ENCODE measurements at places on chromosomes 3 and 15.
A peak's percentile ranks its signal among the peaks of the same experiment; 100 is the strongest.

DNA sequence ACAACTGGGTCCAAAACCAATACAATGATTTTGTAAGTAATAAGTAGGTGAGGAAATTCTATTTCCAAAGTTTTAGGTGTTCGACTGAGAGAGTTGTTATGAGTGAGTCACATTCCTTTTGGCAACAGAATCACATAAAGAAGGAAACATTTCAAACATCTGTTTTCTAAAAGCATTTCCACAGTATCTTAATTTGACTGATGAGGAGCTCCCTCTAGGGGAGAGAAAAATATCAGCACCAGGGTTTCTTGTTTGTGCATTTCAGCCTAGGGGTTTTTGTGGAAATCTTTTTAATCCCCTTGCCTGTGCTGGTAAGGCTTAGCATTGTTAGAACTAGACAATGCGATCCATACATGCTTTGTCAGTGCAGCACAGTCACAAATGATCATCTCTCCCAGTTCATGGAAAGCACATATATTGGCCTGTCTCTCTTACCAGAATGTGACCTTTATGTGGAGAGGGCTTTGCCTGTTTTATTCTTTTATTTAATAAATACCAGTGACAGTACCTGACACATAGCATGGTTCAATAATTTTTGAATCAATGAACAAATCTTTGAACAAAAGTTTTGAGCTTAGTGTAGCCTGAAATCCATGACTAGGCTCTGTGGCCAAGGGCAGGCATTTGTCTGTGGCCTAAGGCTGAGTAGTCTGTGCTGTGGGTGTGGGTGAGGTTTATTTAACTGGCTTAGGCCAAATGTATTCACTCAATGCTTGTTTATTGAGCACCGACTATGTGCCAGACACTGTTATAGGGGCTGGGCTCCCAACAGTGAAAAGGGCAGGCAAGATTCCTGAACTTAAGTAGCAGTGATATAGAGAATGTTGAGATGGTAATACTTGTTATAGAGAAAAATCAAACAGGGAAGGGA lies 21.1 kb upstream of the IQCF6 start:
- no peak for DNase-seq

DNA sequence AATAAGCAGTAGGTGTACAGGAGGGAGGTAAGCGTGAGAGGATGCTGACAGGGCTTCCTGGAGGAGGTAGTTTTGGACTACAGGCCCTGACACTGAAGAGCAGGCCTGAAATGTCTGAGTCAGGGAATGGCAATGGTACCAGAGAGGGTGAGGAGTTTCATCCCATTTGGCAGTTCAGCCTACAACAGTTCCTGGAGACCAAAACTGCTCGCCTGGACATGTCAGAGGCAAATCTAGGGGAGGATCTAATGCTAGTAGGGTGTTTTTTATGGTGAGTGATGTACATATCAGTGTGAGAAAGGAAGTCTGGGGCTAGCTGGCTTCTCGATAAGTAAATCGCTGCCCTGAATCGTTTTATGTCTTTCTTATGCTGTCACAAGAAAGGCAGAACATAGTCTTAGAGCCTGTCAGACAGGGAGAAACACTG lies 13.8 kb upstream of the TNFSF10 start:
- DNase-seq, result no peak

GRCh38 chr3:37466660-37467359 lies 292.4 kb upstream of the LRRFIP2 start:
- DNase-seq, result no peak

DNA sequence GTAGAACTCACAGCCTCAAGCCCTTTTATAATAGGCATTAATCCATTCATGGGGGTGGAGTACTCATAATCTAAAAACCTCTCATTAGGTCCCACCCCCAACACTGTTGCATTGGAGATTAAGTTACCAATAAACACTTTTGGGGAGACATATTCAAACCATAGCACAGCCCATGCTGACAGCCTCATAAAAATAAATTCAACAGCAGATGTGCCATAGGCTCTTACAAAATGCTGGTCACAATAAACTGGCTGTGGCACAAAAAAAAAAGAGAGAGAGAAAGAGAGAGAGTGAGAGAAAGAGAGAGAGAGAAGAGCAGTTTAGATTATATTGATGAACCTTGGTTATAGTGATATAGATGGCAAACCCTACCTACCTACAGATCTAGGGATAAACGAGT lies 1000.9 kb downstream of the TUSC7 start:
- DNase-seq, result no peak

DNA sequence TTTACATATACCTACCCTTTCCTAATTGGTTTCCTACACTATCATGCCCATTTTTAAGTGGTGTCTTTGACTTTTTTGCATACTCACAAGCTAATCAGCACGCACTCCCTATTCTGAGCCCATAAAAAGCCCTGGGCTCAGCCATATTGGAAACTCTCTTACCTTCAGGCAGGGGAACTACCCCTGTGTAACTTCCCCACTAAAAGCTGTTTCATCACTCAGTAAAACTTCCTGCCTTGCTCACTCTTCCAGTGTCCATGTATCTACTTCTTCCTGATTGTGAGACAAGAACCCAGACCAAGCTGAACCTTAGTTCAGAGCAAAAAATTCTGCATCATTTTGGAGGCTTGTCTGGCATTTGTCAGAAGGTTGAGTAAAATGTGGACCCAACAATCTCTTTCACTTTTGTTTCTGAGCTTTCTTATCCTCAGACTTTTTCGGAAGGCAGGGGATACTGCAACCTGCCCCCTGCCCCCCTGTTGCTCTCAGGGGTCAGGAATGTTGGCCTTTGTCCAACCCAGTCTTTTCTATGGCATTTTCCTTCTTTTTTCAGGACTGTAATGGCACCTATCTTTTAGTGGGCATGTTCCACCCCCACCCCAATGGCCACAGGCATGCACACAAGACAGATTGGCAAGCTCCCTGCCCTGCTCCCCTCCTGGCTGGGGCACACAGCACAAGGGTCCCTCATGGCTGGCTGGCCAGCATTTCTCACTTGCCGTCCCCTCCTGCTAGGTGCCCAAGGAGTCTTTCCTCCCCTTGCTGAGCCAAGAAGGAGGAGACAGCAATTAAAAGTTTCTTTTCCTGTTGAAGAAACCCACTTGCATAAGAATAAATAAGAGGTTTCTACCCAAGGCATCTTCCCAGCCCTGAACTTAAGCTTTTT lies 26.3 kb upstream of the TMEM45A start:
- DNase-seq, result no peak

DNA sequence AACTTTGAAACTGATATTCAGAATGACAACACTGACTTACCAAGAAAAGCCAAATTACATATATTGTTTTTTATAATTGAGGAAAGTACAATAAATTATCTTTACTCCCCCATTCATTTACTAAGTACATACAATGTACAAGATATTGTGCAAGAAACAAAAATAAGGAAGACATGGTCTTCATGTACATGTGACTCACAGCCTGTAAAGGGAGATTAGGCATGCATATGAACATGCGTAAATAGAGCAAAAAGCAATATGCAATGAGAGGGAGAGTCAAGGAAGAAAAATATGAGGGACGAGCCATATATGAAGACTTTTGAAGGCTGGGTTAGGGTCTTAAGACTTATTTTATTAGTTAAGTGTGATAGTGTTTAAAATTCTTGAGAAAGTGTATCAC lies 258.4 kb downstream of the GBE1 start:
- no peak for DNase-seq

- no peak for DNase-seq
Measured at GRCh38 chr3:194323785-194324735, 27.1 kb downstream of the CPN2 start.

GRCh38 chr15:37102305-37103162 lies 2.2 kb upstream of the MEIS2 start:
- DNase-seq, result no peak

- no peak for DNase-seq
Measured at GRCh38 chr3:19334120-19334519, 185.8 kb downstream of the KCNH8 start.

- no peak for DNase-seq
Measured at GRCh38 chr3:189883113-189883753, 237.5 kb downstream of the P3H2 start.

GRCh38 chr15:77831986-77832385 lies 199.3 kb upstream of the LINGO1 start:
- no peak for DNase-seq

DNA sequence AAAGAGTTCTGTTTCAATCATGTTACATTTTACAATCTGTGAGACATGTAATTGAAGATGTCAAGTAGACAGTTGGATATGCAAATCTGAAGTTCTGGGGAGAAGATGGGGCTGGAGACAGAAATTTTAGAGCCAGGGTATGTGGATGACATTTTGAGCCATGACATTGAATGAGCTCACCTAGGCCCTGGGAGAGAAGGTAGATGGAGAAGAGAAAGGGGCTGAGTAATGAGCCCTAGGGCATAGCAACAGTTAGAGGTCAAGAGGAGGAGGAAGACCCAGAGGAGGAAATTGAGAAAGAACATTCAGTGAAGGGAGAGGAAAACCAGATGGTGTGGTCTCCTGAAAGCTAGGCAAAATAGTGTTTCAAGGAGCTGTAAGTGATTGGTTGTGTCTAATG lies 15.3 kb downstream of the TMEM266 start:
- no peak for DNase-seq

DNA sequence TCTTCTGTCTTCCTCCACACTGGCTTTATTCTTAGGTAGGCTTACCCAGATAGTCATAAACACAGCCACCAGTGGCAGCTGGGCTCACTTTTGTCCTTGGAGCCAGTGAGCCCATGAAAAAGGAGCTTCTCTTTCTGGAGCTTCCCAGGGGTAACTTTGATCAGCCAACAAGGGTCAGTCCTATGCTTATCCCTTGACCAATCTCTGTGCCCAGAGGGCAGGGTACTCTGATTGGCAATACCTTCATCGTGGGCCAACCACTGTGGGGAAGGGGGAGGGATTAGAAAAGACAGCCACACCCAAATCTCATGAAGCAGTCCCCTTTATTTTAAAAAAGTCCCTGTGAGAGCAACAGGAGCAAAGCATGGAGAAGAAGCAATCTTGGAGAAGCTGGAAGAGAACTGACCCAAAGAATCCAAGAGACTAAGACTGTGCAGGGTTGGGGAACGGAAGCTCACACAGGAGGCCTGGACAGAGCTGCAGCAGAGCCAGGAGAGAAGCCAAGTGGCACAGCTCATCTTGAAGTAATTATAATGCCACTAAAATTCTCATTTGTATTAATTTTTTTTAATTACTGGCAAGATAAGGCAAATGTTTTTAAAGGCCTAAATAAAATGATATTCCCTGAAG lies 70.4 kb downstream of the SSUH2 start:
- DNase-seq, result no peak

- DNase-seq, result no peak
Measured at GRCh38 chr15:100529556-100529955, 806 bp upstream of the CERS3 start.

GRCh38 chr15:27845535-27846369 lies 253.4 kb downstream of the OCA2 start:
- no peak for DNase-seq

GRCh38 chr15:101437209-101437608 lies 52.3 kb downstream of the PCSK6 start:
- DNase-seq, result peak; percentile 25

- DNase-seq, result no peak
Measured at GRCh38 chr3:163863146-163863545, 1215.2 kb downstream of the SI start.

DNA sequence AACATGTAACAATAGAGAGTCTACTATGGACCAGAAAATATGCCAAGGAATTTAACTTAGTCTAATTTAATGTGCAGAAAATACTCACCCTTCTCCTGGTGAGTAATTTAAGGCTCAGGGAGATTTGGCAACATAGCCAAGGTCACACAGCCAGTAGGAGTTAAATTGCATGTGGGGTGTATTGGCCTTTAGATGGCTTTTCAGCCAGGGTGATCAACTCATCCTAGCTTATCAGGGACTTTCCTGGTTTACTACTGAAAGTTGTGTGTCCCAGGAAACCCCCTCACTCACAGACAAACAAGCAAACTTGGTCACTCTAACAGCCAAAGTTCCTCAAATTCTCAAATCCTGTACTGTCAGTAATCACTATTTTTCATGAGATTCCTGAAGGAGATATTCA lies 2.6 kb upstream of the SLC9A9 start:
- DNase-seq, result no peak

GRCh38 chr3:147113293-147114044 lies 292.9 kb downstream of the ZIC4 start:
- no peak for DNase-seq

DNA sequence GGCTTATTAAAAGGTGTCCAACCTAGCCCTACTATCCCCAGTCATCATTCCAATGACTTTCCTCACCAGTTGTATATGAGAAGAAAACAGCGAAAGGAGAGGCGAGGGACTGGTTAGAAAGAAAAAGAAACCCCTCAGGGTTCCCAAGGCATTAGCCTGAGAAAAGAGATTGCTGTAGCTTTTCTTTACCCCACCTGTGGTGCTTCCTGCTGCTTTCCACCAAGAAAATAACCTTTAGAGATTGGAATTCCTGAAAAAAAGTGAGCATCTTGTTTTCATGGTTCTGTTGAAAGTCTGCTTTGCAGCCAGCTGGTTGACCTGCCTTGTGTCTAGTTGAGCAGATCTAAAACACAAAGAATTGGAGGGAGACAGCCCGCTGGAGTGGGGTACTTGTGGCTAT lies 196.4 kb downstream of the CADPS start:
- DNase-seq, result no peak

GRCh38 chr3:3800685-3801493 lies 1.7 kb downstream of the LRRN1 start:
- peak; percentile 17 for DNase-seq

GRCh38 chr15:22869856-22870255 lies 31.4 kb downstream of the NIPA2 start:
- DNase-seq, result no peak

DNA sequence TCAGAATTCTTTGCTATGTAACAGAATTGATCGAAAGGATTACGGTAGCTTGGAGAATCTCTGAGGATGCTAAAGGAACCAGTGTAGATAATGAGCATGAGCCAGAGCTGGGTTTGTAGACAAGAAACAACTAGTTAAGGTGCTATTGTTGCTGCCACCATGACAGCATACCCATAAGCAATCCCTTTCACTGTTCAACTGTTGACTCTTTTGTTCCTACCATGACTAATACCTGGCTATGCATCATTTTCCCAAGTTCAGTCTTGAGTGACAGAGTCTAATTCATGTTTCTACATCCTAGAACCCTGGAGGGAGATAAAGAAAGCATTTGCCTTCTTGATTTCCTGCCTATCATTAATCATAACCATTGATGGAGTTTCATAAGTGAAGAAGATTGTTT lies 600.3 kb downstream of the OTOL1 start:
- DNase-seq, result no peak

DNA sequence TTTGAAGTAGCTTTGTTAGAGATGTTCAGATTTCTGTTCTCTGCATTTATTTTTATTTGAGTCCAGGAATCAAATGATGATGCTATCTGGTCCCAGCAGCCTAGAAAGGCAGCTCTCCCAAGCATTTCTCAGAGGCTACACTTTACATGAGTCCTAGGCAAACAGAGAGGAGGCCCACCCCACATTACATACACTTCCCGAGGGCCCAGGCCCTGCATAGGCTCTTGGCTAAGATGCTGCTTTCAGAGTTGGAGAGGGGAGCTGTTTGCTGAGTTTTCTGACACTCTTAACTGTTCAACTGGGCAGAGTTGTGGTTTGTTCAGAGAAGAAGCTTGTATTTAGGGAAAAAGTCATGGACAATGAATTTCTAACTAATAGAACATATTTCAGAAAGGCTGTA lies 117.9 kb upstream of the RGMA start:
- DNase-seq, result no peak

GRCh38 chr3:85783291-85783690 lies 824.5 kb downstream of the CADM2 start:
- DNase-seq, result no peak
